ENCODE measurements at places on chromosomes 2 and 18. TPM values are rescaled to one million over a fixed set of nuclear protein-coding genes. Genes with fewer than 3 reads are reported as not detected.

DNA sequence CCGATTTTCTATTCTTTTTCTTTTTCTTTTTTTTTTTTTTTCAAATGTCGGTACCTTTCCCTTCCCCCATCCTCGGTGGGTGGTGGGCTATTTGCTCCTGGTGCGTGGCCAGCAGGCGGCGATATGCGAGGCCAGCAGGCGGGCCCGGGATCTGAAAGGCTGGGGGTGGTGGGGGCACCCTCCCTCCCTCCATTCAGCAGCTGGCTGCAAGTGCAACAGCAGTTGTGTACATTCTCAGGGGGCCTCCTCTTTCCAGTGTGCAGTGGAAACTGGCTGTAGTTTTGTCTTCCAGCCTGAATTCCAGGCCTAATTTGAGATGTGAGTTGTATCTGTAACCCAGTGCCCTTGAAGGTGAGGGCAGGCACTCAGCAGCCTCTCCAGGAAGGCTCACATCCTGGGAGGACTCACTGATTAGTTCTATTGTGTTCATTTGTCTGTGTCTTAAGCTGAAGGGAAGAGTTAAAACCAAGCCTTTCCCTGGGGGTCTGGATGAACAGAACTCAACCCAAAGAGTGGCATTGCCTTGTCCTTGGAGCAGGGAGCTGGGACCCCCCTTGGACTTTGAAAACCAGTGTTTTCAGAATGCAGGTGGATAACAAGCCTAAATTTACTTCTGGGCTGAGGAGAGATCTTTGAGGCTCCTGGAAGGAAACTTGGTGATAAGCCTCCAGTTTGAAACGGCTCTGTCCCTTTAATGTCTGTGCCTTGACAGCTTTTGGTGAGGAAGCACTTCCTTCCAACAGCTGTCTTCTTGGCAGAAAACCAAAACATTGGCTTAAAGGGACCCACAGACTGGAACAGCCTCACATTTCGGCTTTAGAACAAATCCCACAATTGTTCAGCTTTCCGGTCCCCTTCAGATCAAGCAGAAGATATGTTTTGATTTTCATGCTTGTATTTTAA, 3.3 kb downstream of the MYCN start:
- DNase-seq = no peak

GRCh38 chr2:240203031-240203787, 62.8 kb upstream of the OTOS start:
- DNase-seq = no peak

Gene PXDN
- 20.8 TPM for total RNA-seq

- no peak for DNase-seq
Observed at GRCh38 chr2:188403676-188404075, 112.0 kb downstream of the GULP1 start.

DNA sequence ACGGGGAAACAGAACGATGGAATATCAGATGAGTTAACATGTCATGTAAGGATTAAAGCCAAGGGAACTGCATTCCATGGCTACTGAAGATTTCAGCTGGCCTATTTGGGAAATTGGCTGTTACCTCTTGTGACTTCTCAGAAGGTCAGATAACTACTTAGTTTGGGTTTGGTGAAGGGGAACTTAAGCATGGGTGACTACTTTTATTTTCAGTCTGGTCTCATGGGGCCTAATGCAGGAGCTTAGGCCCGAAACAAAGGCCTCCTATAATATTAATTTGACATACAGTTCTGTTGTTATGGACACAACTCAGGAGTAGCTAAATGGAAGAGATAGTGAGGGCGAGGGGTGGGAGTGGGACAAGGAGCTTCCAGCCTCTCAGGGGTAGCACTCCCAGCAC, 44.0 kb upstream of the TXNDC2 start:
- no peak for DNase-seq

DNA sequence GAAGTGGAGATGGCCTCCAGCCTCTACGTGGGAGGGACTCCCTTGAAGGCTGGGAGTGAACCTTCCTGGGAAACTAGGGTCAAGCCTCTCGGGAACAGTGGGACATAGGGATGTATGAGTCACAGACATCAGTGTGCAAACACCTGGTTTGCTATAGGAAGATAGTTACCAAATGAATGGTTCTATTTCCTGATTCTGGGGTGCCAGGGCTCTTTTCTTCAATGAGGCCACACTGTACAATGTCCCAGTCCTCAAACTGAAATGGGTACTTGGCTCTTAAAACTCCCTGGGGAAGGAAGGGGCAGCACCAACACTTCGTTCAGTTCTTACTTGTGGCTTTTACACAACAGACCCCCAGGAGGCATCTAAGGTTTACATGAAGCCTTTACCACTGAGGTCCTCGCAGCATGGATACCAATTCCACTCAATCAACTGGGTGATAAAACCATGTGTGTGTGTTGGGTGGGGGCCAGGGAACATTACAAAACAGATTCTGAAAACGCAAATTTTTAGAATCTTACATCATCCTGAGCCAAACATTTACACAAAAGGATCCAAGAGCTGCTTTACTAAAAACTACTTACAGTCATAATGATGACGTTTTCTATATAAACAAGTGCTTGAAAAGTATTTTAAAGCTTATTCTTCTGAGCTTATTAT, 10.4 kb downstream of the ERFE start:
- DNase-seq = no peak

Gene UGT1A9
- total RNA-seq = not detected

Gene TPRKB
- 13.2 TPM for total RNA-seq

- no peak for DNase-seq
Observed at GRCh38 chr2:191289049-191289448, 43.8 kb downstream of the MYO1B start.

GRCh38 chr2:207871506-207871905, 101.8 kb upstream of the FZD5 start:
- DNase-seq = no peak

DNA sequence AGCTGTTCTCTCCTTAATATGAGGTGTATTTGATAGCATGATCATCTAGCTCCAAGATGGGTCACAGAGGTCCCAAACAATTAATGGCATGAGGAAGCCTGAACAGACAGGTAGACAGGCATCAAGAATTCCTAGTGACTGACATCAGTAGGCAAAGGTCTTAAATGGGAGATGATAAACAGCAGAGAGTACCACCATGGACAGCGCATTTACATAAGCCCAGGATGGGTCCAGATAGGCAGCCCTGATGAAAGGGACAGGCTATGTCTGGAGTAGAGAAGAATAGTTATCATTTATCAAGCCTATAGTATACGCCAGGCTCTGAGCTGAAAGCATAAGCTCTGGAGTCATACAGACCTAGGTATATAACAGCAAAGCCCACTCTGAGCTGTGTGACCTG, 434.7 kb upstream of the SETBP1 start:
- DNase-seq = no peak

DNA sequence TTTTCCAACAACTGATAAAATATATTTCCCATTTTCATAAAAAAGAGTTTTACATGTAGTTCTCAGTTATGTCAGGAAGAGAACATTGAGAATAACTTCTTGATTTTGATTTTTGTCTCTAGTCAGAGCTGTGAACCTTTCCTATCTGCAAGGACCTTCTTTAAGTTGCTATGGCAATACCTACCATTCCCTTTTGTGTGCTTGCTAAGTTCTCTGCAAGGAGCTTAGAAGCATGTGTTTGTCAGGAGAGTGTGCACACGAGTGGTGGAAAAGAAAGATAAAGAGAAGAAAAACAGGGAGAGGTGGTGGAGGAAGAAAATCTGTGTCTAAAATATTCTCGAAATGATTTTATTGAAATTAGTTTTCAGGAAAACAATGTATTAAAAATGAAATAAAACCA, 140.3 kb upstream of the SLC8A1 start:
- DNase-seq = no peak

- no peak for DNase-seq
Observed at GRCh38 chr2:82120115-82120514, 1815.6 kb upstream of the LRRTM1 start.

Data from upper lobe of left lung (tissue), 6 donors.